ENCODE measurements at places on chromosomes 2 and 18.

GRCh38 chr2:20366672-20367116 lies 16.1 kb upstream of the PUM2 start:
- DNase-seq: no peak

DNA sequence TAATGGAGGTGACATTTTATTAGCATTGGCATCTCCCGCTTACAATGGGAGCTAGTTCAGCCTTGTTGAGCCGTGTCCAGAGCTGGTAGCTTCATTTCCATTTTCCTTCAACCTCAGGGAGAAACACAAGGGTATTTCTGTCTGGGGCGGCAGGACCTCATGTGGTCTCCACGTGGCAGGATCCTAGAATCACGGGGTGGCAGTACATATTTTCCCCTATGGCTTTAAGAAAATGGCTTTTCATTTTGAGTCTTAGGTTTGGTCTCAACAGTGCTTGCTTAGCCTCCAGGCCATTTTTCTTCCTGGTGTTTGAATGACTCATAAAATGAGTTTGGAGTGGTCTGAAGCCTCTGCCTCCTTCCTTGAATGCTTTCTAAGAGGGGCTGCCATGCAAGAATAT lies 20.3 kb downstream of the CABLES1 start:
- no peak for DNase-seq

GRCh38 chr2:45729753-45730512 lies 78.5 kb downstream of the PRKCE start:
- DNase-seq: no peak

- DNase-seq: no peak
These were observed 130.9 kb downstream of the STK39 start for GRCh38 chr2:168116448-168116847.

DNA sequence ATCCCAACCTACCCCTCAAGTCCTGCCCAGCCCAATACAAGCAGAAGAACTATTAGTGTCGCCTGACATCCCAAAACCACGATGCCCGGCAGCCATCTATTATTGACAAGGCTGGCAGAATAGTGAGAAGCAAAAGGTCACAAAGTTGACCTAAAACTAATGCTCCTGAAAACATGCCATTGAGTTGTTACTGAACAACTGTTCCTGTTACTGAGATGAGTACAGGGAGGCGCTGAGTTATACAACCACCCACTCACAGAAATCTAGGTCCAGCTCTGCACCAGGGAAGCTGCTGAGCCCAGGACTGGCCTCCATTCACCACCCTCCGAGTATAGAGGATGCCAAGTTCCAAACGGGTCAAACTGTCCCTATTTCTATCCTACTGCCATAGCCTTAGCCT lies 180.0 kb upstream of the ACAA2 start:
- no peak for DNase-seq

DNA sequence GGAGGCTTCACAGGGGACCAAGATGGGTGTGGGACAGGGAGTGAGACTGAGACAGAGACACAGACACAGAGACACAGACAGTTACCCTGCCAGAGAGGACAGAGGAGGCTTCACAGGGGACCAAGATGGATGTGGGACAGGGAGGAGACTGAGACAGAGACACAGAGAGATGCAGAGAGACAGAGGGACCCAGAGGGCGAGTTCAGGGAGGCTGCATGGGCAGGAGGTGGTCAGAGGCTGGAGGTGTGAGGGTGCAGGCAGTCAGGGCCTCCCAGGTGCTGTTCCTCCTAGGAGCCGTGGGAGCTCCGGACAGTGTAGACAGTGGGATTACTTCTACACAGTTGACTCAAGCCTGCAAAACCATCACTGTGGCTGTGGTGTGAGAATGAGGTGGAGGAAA lies 206.2 kb upstream of the PXDN start:
- no peak for DNase-seq

- no peak for DNase-seq
These were observed 2.8 kb upstream of the SLC20A1 start for GRCh38 chr2:112642966-112643365.

GRCh38 chr2:84187258-84187657 lies 271.8 kb downstream of the SUCLG1 start:
- no peak for DNase-seq

DNA sequence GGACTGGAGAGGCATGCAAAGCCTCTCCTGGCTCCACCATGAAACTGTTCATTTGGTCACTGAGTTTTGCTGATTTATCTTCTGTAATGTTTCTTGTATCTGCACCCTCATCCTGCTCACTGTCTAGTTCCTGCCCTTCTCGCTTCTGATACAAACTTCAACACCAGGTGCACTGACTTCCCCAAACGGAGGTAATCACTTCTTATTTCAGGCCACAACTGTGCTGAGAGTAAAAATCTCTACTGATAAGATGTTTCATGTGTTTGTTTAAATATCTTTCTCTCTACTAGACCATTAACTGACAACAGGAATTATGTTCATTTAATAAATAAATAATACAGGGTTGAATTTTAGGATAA lies 10.9 kb upstream of the NT5C1B start:
- no peak for DNase-seq

DNA sequence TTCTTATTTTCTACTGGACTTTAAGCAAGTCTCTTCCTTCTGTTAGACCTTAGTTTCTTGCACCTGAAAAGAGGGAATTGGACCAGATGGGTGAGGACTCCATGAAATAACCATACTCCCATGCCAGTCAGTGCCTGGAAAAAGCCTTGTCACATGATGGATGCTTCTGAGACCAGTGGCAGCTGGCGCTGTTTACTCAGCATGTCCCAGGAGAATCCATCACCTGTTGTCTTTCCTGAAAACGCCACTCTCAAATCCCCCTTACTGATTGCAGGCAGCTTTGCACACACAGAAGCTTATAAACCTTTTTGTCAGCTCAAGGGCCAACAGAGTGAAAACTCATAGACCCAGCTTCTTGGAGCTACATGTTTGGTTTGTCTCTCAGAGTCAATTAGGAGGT lies 117.6 kb downstream of the POLE4 start:
- DNase-seq: peak; percentile 76

GRCh38 chr2:79512442-79513401 lies at the start of gene CTNNA2:
CTNNA2 (plus strand) TSS chr2:79513051.
- peak; percentile 93 for DNase-seq

GRCh38 chr2:30450025-30450424 lies 3.0 kb downstream of the LCLAT1 start:
- DNase-seq: no peak

DNA sequence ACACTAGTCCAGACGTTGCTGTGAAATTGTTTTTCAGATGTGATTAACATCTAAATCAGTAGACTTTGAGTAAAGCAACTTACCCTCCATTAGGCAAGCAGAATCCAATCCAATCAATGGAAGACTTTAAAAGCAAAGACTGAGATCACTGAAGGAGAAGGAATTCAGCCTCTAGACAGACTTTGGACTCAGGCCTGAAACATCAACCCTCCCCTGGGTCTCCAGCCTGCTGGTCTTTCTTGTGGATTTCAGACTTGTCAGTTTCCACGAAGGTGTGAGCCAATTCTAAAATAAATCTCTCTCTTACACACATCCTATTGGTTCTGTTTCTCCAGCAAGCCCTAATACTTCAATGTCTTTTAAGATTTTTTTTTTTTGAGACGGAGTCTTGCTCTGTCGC lies 50.0 kb upstream of the EDAR start:
- no peak for DNase-seq

- DNase-seq: peak; percentile 95
These were observed 3.7 kb upstream of the CRYBA2 start for GRCh38 chr2:218996937-218997336.

DNA sequence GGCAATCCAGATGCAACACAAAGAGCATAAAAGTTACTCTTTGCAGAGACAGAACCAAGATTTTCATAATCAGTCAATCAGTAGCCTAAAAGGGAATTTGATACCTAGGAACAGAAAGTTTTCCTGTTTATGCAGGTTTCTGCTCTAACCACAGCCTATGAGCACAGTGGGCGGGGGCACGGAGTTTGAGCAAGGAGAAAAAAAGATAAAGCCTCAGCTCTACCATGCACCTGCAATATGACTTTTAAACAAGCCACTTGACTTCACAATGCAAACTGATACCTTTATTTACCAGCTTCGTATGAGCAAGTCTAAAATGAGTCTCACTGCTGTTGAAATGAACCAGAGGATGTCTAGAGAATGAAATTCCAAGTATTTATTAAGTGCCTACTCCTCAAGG lies 5.6 kb upstream of the LRATD1 start:
- no peak for DNase-seq

- DNase-seq: no peak
These were observed 124.3 kb upstream of the CYP26B1 start for GRCh38 chr2:72271766-72272641.

DNA sequence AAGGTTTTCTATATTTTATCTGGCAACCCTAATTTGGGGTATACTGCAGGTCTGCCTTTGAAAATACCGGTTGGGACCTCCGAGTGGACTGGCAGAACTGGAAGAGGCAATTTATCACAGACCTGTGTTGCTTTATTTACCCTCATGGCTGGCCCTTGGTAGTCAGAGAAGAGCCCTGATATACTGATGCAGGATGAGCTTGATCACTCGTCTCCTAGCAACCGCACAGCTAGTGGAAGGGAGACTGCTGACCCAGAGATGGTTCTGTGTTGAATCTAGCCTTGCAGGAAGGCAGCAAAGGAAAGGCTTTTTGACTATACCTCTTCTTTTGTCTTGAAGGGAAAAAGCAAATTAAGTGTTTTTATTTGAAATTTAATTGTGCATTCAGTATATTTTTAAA lies 154.7 kb downstream of the EML6 start:
- peak; percentile 62 for DNase-seq

- no peak for DNase-seq
These were observed 184.2 kb upstream of the KLHL29 start for GRCh38 chr2:23200787-23201114.

- no peak for DNase-seq
These were observed 1.3 kb upstream of the TRIB2 start for GRCh38 chr2:12715258-12716031.

- no peak for DNase-seq
These were observed 59.5 kb downstream of the TTN start for GRCh38 chr2:178747767-178748166.

DNA sequence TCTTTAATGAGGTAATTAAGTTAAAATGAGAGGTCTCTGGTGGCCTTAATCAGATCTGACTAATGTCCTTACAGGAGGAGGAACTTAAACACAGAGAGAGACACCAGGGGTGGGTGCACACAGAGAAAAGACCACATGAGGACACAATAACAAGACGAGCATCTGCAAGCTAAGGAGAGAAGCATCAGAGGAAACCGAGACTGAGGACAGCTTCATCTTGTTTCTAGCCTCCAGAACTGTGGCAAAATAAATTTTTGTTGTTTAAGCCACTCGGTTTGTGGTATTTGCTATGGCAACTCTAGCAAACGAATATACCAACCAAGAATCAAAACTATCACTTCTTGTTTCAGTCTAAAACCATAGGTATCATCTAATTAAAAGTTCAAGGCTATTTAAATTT lies 400.1 kb downstream of the PID1 start:
- DNase-seq: no peak

DNA sequence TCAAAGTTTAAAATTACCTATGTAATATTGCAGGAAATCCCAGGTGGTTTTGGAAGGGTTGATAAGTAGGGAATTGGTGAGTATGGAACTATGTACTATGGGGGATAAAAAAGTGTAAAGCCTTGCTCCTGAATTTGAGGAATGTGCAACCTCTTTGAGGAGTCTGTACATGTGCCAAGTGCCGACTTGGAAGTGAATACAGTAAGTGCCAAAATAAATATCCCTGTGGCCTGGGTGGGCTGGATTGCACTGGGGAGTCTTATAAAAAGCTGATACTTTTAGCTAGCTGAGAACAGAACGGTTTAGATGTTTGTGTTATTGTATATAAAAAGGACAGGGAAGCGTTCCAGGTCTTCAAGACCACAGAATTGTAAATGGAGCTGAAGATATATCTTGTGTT lies 317.1 kb upstream of the LRRTM1 start:
- DNase-seq: no peak

DNA sequence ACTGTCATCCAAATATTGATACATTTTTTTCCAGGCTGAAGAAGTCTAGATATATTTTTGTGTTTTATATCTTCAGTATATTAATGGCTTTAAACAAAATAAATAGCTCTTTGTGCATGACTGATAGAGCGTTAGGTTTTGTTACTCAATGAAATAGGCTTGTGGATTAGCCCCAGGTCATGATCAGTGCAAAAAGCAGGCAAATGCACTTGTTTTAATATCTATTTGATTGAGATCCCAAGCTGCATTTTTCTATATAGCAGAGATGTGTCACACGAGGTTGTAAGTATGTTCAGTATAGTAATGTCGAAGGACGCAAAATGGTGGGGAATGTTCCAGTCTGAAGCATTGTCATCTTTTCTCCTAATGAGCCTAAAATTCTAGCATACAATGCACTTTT lies 198.5 kb downstream of the ZNF407 start:
- DNase-seq: no peak

DNA sequence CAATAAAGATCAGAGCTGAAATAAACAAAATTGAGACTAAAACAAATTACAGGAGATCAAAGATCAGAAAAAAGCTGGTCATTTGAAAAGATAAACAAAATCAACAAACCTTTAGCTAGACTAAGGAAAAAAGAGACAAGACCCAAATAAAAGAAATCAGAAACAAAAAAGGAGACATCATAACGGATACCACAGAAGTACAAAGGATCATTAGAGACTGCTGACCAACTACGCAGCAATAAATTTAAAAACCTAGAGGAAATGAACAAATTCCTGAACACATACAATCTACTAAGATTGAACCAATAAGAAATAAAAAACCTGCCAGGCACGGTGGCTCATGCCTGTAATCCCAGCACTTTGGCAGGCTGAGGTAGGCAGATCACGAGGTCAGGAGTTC lies 33.7 kb downstream of the USP34 start:
- DNase-seq: no peak

GRCh38 chr18:8695932-8696517 lies 9.3 kb upstream of the MTCL1 start:
- no peak for DNase-seq

DNA sequence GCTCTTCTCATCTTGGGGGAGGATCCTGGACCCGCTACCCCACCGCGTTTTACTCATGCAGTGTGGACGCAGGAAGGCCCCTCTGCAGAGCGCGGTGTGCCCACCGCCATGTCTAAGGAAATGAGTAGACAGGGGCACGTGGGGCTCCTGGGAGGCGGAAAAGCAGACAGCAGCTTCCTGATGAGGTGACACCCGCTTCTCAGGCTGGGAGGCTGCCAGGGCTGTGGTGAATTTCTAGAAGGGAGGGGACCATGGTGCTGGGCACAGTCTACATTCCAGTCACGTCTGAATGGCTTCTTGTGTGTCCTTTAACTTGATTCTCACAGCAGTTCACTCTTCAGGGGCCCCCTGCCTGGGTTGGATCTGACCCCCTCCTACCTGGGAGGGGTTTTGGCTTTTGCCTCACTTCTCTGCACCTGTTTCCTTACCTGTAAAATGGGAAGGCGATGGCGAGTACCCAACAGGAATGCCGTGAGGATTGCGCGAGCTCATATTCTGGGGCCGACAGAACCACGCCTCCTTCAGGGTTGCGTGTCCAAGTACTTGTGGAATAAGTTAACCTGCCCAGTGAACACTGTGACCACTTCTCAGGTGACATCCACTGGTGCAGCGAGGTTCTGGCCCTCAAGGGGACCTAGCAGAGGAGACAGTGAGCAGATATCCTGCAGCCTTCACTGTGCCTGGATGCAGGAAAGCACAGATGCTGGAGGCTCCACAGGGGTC lies 32.3 kb upstream of the MBP start:
- no peak for DNase-seq

Measured in NCI-H2081 (cell line).